Placental pericyte (primary cell): ENCODE measurements at places on chromosomes 5 and 9. TPM values are rescaled to one million over a fixed set of nuclear protein-coding genes. Genes with fewer than 3 reads are reported as not detected.

GOLPH3 gene
- 63.0 and 106 TPM in 2 replicates for total RNA-seq

PDGFRB gene
- total RNA-seq, result 114 and 359 TPM in 2 replicates

SCGB3A2 gene
- not detected in 2 replicates for total RNA-seq

LCN2 gene
- total RNA-seq, result not detected in 2 replicates

CLIC3 gene
- total RNA-seq, result 4.3 and 12.7 TPM in 2 replicates

HMGCS1 gene
- 83.8 and 255 TPM in 2 replicates for total RNA-seq

SPATA9 gene
- total RNA-seq, result 0.57 and 0.88 TPM in 2 replicates

IFNK gene
- not detected in 2 replicates for total RNA-seq

DOCK8 gene
- 0.14 TPM in 1 of 2 replicates, not detected in the other for total RNA-seq

ECM2 gene
- total RNA-seq, result 0.29 and 1.5 TPM in 2 replicates

LHX6 gene
- under 0.01 TPM in 1 of 2 replicates, not detected in the other for total RNA-seq

MAP1B gene
- total RNA-seq, result 164 and 181 TPM in 2 replicates

SLC36A2 gene
- total RNA-seq, result not detected in 2 replicates

RXFP3 gene
- total RNA-seq, result 0.22 and 0.29 TPM in 2 replicates

MPDZ gene
- total RNA-seq, result 47.1 and 58.0 TPM in 2 replicates

AGXT2 gene
- total RNA-seq, result not detected in 2 replicates

FOXD4 gene
- total RNA-seq, result 0.14 and 0.22 TPM in 2 replicates

IL13 gene
- total RNA-seq, result not detected in 2 replicates

ABO gene
- total RNA-seq, result not detected in 2 replicates

EIF4E1B gene
- total RNA-seq, result not detected in 2 replicates
